H7 (cell line): ENCODE measurements at places on chromosomes 5 and 9. TPM values are rescaled to one million over a fixed set of nuclear protein-coding genes. Genes with fewer than 3 reads are reported as not detected.

The NOXA1 gene
- 0.78 and 1.0 TPM in 2 replicates for total RNA-seq

DNA sequence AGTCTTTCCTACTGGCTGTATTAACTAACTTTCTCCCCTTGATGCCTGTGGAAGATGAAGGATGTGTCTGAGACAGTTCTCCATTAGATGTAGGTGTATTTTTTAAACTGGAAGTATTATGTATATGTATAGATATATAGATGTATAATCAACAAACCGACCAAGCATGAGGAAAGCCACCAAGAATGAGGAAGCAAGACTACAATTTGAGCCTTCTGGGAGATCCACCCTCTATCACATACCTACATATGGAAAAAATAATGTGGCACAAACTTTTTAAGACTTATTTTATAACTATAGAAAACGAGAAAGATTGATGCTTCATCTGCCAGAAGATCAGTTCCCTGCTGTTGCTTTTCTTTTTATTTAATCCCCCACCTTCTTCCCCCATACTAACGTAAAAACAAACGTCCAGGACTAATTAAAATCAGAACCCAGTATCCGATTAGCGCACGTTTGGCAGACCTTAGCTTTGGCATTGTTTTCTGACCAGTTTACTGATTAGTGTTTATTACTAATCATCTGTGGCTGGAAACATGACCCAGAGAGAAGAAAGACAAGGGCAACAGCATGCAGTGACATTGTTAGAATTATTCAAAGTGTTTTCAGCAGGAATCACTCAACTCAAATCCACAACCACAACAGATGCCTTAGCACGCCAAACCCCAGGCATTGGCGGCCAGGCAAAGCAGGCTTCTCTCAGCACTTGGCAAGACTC lies 490.2 kb downstream of the EBF1 start:
- no peak for DNase-seq

The IL4 gene
- not detected in 2 replicates for total RNA-seq

The GAPT gene
- total RNA-seq, result not detected in 2 replicates

GRCh38 chr9:135991771-135992170 lies 30.6 kb upstream of the UBAC1 start:
- DNase-seq, result no peak

DNA sequence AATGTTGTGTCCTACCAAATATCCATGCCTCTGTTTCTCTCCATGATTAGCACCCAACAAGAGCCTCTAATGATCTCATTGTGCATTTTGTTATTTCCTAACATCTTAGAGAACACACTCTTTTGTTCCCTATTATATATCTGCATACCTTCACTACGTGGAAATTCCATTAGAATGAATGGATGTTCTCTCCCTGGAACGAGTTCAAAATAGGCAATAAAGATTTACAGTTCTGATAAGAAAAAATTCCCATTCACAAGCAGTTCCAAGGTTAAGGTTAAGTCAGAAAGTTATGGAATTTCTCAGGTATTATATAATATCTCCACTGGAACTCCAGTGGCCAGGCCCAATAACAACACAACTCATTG lies 83.7 kb downstream of the TRPM6 start:
- no peak for DNase-seq

The TGFBI gene
- total RNA-seq, result 3.2 and 4.3 TPM in 2 replicates

The KLHL9 gene
- total RNA-seq, result 12.1 and 12.2 TPM in 2 replicates

The SOX30 gene
- total RNA-seq, result 0.04 and 0.42 TPM in 2 replicates

DNA sequence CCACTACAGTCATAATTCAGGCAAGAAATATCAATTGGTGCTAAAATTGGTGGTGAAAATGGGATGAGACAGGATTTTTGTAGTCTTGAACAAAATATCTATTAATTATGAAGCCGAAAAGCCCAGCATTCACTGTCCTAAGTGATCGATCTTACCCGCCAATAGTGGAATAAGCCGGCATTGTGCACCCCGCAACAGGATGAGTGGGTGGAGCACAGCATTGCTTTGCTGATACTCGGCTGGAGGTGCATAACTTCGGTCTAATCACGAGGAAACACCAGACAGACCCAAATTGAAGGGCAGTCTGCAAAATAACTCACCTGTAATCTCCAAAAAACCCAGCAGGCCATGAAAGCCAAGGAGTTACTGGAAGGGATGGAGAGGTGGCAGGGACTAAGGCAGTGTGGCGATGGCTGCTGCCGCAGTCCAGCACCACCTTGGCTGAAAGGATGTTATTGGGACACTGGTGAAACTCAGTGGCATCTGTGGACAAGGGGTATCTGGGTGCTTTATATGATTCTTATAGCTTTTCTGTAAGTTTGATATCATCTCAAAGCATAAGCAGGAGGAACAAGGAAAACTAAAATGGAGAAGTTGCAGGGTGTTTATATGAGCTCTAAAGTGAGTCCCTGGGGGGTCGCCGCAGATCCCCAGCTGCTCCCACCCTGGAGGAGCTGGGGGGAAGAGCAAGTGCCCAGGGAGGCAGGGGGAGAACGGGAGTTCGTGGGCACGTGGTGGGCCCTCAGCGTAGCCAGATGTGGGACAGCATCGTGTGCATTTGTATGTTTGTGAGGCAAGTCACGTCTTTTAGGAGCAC lies 45.2 kb downstream of the AHRR start:
- DNase-seq, result no peak

The FOXD1 gene
- total RNA-seq, result 2.5 and 2.6 TPM in 2 replicates

The EQTN gene
- 0.31 and 2.1 TPM in 2 replicates for total RNA-seq

DNA sequence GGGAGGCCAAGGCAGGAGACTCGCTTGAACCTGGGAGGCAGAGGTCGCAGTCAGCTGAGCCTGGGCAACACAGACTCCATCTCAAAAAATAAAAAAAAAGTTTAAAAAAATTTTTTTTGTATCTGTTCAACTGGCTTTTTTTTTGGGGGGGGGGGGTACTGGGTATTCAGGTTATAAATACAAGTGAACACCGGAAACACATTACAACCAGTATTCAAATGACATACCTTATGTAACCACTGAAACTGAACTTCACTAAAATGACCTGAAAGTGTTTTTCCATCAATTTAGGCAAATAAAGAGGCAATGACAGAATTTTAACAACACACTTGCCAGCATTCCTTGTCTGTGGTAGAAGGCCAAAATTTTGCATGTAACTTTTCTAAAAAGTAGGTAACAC lies 33.5 kb downstream of the STRBP start:
- DNase-seq, result no peak

DNA sequence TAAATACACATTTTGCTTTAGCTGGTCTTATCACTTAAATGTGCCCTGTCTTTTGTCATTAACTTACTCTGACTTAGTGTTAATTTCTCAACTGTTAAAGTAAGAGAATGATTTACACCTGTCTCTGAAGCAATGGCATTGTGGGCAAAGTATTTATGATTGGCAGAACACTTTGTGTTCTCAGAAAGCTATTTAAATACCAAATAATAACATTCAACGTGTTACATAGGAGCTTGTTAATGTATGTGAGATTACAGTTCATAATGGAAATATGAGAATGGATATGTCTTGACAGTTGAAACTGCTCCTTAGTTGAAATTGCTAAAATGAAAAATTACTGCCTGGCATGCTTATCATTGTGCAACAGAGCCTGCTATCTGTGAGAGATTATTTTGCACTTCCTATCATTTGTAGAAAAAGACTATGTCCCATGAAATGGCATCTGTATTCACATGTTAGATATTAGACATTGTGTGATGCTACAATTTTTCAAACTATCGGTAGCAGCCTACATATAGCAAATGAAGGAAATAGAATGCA lies 46.1 kb downstream of the PRR16 start:
- DNase-seq, result no peak

DNA sequence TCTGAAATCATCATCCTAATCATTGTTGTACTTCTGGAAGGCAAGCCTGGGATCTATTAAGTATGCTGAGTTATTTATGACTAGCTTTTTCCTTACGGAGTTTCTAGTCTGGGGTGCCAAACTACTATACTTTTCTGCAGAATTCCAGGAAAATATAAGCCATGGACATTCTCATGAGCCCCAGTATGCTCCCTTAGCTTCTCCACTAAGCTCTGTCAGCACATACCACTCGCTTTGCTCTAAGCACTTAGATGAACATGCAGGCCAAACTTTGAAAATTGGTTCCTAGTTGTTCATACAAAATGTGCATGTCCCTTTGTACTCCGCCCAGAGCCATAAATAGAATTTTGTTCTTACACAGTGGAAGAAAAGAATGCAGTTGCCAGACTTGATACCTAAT lies 284.6 kb downstream of the ARRDC3 start:
- no peak for DNase-seq
